BE2C (cell line): ENCODE measurements at places on chromosomes 12 and 14.
A peak's percentile ranks its signal among the peaks of the same experiment; 100 is the strongest.

- no peak for DNase-seq
Measured at GRCh38 chr12:52256584-52256935, 17.9 kb upstream of the KRT86 start.

DNA sequence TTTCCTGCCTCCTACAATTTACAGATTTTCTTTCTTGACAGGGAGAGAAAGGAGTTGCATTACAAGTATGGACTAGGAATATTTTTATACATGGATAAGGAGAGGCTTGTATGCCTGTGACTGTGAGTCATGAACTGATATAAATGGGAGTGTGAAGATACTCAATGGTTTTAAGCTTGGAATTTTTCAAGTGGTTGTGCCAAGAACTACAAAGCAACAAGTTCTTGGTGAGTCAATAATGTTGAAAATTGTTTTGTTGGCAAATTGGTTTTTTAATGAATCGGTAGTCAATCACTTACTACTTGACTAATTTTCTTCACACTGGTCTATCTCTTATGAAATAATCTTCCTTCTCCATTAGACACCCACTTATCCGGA, 58.9 kb upstream of the HMGA2 start:
- DNase-seq: no peak

GRCh38 chr12:110785240-110785639, 42.5 kb upstream of the PPP1CC start:
- peak; percentile 27 for DNase-seq

DNA sequence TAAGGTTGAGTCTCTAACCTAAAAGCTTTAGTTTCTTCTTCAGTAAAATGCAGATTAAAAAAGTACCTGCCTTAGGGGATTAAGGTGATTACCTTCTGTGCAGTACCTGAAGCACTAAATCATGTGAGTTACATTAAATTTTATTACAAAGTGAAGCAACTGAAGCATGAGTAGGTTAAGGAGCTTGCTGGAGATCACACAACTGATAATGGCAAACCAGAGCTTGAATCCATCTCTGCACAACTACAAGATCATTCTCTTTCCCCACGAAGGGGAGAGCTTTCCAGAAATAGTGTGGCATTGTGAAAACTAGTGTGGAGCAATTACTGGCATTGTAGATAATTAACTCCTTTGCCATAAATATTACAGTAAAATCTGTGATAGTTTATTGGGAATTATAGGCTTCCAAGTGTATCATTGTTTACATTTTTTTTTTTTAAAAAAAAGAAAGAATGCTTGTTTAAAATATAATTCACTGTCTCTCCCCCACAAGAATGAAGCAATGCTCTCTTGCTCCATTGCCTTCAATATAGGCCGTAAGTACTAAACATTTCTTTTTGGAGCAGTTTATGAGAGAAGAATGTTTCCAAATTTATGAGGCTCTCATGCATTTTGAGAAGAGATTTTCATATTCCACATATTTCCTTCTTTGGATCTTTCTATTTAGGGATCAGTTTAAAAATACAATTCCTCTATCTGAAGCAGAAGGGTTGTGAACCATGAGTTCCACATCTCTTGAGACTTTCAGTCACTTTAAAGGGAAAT, 20.5 kb downstream of the SLC38A2 start:
- DNase-seq: no peak

DNA sequence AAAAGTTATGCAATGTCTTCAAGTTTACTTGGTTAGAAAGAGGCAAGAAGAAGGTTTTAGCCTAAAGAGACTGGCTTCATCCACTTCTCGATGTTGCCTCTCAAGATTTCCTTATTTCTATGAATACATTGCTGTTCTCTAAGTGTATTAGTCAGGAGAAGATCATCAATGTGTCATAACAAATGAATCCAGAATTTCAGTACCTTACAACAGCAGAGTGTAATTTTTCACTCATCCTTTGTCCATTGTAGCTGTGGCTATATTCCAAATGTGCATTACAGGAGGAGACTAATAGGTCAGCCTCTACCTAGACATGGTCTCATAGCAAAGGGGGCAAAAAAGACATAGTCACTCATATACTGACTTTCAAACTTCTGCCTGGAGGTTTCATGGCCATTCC, 579.1 kb downstream of the PRKD1 start:
- no peak for DNase-seq

- no peak for DNase-seq
Measured at GRCh38 chr12:114340231-114340630, 65.7 kb downstream of the TBX5 start.

GRCh38 chr14:98766818-98767217, 505.2 kb downstream of the BCL11B start:
- DNase-seq: no peak

DNA sequence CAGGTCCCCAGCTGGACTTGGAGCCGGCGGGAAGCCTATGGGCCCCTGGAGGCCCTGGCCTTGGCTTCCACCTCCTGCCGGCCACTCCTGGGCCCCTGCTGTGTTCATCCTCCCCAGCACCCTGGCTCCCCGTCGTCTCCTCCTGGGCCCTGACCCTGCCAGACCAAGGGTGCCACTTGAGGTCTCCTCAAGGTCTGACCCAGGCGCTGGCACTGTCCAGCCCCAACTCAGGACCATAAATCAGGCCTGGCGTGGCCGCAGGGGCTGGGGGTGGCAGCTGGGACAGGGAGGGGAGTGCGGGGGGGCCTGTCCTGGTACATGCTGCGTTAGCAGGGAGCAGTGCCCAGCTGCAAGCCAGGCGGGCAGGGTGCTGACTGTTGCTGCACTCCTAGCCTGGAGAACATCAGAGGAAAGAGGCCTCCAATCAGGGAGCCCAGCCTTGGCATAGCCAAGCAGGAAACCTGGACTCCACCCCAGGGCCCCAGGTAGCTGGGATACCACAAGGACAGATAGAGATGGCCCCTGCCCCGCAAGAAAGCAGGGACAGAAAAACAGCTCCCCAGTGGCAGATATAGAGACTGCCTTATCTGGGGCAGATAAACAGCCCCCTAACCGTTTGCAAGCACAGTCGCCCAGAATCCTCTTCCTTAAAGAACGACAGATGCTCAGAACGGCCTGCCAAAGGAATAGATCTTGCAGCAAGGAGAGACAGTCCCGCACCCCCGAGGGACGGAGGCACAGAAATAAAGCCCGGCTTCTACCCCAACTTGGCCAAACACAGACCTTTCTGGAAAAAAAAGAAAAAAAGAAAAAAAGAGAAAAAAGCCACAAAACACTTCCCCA, 6.5 kb upstream of the ATG101 start:
- DNase-seq: no peak

DNA sequence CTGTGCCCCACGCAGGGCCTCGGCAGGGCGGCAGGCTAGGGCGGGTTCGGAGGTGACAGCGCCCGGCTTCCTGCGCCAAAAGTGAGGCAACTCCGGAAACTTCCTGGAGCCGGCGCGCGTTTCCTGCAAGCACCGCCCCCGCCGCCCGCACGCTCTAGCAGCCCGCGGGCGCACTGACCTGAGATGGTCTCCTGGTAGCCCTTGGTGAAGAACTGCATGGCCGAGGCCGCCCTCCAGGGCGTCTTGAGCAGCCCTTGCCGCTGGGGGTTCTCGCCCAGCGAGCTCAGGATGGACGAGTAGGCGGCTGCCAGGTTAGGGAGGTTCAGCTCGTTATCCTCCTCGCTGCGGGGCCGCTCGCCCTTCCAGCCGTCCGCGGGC, 494 bp downstream of the GCH1 start:
- DNase-seq: peak; percentile 70

DNA sequence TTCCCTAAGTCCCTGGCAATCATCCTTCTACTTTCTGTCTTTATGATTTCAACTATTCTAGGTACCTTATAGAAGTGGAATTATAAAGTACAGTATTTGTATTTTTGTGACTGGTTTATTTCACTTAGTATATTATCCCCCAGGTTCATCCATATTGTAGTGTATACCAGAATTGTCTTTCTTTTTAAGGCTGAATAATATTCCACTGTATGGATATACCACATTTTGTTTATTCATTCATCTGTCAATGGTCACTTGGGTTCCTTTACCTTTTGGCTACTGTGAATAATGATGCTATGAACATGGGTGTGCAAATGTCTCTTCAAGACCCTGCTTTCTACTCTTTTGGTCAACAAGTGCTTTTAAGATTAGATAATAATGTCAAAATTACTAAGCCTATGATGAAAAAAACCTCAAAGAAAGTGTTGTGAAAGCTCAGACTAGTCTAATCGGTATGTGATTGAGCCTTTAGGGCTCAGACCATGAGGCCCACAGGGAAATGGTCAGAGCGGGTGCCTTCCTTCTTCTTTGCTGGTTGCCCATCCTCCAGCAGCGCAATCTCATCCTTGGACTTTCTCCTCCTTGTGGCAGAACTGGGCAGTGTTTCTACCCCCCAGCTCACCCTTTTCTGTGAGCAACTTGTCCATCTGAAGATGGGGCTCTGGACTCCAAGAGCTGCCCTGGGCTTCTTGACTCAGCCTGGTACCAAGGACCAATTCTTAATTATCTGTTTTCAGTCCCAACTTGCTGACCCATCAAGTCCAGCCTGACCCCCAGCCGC, 105.4 kb downstream of the TTC8 start:
- DNase-seq: no peak

- DNase-seq: no peak
Measured at GRCh38 chr12:106392759-106393158, 35.2 kb downstream of the POLR3B start.

DNA sequence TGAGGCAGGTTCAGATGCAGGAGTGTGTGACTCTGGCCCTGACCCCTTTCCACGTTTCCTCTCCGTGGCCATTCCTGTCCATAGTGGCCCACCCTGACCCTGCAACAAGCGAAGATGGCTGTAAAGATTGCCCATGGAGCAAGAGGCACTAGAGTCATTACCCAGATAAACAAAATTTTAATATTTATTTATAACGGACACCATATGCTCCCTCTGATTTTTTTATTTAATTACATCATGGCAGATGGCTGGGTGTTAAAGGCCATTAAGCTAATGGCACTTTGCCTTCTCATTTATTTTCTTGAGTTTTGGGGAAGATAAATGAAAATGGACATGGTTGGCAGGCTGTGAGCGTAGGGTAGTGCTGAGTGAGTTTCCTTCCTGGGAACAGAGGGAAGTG, 58.7 kb downstream of the WSCD2 start:
- no peak for DNase-seq

DNA sequence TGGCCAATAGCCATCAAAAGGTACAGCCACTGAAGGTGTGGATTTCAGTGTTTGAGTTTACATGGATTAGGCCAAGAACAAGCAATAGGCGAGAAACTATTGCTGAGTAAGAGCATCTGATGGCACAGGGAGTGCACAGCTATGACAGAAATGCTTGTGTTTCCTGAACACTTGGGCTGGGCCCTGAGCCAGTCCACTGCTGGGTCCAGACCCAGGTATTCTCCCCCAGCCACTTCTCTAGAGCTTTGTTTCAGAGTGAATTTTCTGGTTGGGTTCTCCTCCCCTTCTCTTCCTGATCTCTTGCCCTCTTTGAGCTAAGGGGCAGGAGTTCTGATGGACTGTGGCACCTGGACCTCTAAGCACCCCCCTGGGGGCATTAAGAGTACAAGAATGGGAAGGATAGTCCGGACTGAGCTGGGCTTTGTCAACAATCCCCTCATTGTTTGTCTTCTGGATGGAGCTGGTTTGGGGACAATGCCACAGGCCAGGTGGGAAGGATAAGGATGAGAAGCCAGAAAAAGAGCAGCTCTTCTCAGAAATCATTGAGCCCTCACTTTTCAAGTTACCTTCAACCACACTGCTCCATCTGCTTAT, 8.3 kb downstream of the HOXC5 start:
- DNase-seq: no peak

GRCh38 chr12:124077701-124078100, 104.7 kb downstream of the ZNF664 start:
- no peak for DNase-seq

DNA sequence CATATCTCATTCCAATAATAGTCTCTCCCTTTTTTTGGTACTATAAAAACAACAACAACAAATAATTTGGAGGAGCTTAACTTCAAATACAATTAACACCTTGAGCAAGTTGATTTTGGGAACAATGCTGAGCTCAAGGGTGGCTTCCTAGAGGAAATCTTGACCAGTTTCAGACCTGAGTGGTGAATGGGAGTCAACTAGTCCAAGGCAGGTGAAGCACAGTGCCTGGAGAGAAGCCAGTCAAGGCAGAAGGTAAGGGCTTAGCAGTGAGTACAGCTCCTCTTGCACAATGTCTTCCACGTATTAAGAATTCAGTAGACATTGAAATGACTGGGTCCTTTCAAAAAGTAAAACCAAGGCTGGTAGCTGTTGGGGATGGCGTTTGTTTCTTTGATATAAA, 444.8 kb downstream of the ATP23 start:
- no peak for DNase-seq

- DNase-seq: peak; percentile 51
Measured at GRCh38 chr12:112170376-112170775, 45.0 kb downstream of the TRAFD1 start.

- peak; percentile 89 for DNase-seq
Measured at GRCh38 chr12:6195665-6196535, 4.3 kb upstream of the CD9 start.

GRCh38 chr14:97779140-97779539, 982.0 kb downstream of the VRK1 start:
- no peak for DNase-seq

DNA sequence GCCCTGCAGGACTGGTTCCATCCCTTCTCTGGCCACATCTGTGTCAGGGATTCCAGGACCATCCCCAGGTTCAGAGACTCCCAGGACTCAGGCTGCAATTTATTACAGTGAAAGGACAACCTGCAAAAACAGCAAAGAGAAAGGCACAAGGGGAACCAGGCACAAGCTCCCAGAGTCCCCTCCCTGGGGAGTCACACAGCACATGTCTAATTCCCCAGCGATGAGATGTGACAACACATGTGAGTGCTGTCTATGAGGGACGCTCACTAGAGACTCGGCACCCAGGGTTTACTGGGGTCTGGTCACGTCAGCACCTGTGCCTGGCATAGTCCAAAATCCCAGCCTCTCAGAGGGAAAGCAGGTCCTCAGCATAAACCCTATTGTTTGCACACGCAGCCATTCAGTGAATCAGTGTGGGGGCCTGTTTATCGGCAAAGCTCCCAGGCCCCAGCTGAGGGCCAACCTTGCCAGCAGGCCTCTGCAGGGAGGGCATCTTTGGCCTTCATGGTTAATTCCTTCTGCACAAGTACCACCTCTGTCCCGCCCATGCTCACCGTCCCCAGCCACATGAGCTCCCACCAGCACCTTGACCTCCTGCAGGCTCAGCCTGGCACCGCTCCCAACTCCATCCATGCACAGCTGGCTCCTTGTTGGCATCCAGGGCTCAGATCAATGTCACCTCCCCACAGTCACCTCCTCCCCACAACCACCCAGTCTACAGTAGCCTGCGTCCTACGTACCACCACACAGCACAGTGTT, 198.9 kb upstream of the SFSWAP start:
- DNase-seq: peak; percentile 25

GRCh38 chr12:27319409-27319808, 13.2 kb upstream of the BMAL2 start:
- DNase-seq: no peak

GRCh38 chr12:61920230-61920629, 340.0 kb upstream of the USP15 start:
- no peak for DNase-seq

GRCh38 chr12:1865284-1865866, 45.0 kb downstream of the LRTM2 start:
- DNase-seq: no peak

DNA sequence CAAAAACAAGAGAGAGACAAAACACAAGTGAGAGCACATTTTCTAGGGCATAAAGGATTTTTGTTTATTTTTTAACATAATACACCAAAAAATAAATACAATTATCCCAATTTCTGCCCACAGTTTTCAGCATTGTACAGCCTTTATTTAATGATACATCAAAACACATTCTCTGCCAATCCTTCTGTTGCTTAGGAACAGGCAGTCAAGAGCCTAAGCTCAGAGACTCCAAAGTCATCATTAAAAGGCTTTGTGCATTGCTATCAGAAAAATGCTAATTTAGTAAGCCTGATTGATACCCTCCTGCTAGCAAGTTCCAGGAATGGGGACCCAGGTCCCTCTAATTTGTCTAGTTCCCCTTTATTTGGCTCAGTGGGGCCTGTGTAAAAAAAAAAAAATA, 536.5 kb downstream of the RPS29 start:
- no peak for DNase-seq
